ENCODE measurements at places on chromosomes 5 and 9.

DNA sequence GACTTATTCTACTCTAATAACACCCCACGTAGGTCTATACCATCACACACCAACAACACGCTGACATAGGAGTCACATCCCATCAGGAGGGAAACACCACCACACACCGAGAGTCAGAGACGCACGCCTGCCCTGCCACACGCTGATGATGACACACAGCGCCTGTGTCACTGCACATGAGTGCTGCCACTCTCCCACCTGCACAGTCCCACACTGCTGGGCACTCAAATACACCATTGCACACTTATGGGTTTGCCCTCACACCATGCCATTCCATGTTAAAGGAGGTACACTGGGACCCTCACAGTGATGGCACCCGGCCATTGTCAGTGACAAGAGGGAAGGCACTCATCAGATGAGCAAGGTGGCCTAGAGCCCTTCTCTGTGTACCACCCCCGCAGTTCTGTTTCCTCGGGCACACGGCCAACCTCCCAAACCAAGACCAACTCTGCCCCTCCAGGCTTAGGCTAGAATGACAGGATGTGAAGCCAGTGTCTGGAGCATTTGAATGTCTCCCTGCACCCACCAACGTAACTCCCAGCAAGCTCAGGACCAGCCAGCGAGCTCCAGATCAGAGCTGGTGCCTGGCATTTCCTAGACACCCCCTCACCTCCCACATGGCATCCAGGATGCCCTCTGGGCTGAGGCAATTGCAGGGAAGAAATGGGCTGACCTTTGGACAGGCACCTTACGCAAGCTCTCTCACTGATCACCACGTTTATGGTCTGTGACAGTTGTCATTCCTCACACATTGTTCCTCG, 3.6 kb upstream of the CPLX2 start:
- DNase-seq = peak; percentile 15

GRCh38 chr5:158434749-158435148, 575.8 kb upstream of the CLINT1 start:
- DNase-seq = no peak

DNA sequence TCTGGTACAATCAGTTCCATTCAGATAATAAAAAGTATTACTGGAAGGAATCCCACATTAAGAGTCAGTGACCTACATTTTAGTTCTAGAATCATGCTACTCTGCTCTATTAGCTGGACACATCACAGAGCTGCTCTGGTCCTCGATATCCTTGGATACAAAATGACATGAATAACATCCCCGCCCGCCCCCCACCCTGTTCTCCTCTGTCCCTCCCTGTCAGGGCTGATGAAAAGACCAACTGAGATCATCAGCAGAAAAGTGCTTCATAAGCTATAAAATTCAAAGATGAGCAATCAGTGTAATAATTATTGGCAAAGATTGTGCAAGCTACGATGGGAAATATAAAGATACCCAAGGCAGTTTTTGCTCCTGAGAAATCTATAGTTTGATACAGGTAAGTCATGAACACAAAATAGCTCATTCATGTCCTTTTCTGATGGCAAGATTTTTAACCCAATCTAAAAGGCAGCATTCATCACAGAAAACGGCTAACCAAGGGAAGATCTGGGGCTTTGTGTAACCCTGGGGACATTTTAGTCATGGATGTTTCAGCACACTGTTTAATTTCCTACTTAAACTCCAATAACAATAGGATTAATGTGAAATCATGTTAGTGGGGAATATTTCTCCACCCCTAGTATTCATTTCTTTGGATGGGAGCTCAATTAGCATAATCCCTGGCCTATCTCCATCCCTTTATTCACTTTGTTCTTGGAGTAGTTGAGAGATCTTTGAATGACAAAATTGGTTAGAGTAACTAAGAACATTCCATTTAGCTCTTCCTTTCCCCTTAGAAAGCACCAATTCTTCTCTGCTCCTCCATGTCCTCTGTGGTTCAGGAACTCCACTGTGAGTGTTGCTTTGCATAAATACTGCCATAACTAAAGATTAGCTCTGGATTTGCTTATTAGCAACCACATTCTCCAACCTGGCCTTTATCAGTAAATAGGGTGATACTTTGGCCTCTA, 459.4 kb upstream of the GRIA1 start:
- DNase-seq = no peak

- no peak for DNase-seq
Observed at GRCh38 chr9:105967797-105968196, 273.5 kb downstream of the TMEM38B start.

DNA sequence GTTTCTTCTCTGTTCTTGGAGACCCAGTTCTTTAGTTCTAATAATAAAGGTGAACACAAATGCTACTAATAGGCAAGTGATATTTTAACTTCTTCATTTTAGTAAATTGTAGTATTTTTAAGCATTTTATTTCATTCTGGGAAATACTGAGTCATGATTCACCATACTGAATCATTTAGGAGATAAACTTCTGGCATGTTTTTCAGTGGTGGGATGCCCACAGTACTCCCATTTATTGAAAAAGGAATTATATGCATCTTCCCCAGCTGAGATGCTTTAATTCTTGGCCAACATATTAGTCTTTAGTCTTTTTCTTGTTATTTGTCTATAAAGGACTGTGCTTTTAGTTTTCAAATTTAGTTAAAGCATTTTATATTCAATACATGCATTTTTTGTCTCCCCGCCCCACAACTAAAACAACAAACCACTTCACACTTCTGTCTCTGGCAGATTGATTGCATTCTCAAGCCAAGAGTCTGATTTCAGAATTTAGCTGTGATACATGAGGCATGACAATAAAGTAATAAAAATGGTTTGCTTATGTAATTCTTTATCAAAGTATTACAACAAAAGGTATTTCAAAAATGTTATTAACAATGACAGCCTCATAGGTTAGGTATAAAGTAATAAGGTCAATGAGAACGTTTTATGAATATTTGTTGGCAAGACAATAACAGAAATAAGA, 125.2 kb upstream of the CDH18 start:
- DNase-seq = no peak

- DNase-seq = no peak
Observed at GRCh38 chr9:109721001-109721400, 59.0 kb upstream of the PALM2AKAP2 start.
